ENCODE measurements at places on chromosomes 16 and 17.

DNA sequence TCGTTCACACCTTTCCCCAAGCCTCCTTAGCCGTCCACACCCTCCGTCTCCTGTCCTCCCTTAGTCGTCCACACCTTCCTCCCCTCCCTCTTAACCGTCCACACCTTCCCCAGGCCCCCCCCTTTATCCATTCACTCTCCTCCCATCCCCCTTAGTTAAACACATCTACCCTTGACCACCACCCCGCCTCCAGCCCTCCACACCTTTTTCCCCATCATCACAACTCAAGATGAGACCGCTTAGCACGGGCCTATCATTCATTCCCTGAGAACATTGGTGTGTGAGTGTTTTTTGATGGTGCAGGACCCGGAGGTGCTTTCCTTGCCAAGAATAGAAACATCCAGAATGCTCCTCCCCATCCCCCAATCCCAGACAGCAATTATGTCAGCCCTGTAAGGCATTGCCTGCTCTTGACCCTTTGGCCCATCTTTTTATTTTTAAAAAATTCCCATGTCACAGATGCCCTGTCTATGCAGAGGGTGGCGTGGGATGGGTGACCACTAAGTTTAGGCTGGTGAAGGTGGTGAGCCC is 1.4 kb downstream of the TENT4B start:
- peak; percentile 54 for DNase-seq

- no peak for DNase-seq
These were observed 648.5 kb upstream of the RBFOX1 start for GRCh38 chr16:6684076-6684673.

DNA sequence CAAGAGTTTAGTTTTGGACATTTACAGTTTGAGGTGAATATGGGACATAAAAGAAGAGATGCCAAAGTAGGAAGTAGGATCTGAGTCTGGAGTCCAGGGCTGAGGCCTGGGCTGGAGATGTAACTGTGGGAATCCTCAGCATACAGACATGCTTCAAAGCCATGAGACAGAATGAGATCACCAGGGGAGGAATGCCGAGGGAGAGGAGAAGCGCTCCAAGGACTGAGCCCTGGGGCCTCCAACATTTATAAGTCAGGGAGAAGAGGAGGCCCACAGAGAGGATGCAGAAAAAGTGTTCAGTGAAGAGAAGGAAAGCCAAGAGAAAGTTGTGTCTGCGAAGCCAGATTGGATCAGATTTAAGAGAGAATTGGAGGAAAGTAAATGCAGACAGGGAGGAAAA is 277.5 kb upstream of the MYOCD start:
- DNase-seq, result no peak

DNA sequence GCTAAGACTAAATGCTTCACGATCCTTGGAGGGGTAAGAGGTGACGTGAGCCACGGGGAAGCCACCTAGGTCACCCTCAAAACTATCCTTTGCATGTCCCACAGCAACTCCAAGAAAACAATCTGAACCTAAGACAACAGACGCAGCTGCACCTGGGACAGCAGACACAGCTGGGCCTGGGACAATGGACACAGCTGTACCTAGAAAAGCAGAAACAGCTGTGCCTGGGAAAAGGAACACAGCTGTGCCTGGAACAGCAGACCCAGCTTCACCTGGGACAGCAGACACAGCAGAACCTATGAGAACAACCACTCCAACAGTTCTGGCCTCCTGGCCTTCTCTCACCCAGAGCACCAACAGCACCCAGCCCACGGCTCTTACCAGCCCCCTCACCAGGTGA is 11.7 kb upstream of the CD300LD start:
- DNase-seq, result no peak

DNA sequence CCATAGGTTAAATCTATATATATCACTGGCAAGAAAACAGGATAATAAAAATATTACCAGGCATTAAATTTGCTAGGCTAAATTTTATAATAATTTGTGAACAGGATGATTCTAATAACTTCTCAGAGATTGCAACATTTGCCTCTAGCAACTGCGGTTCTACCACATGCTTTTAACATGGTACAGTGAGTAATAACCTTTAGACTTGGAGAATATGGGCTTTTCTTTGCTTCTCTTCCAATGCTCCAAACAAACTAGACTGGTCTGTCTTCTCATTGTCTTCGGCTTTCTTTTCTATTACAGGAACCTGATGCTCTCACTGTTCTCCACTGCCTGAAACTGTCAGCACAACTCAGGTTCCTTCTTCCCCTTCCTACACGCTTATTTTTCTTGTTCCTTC is 80.6 kb downstream of the CA4 start:
- DNase-seq, result no peak

DNA sequence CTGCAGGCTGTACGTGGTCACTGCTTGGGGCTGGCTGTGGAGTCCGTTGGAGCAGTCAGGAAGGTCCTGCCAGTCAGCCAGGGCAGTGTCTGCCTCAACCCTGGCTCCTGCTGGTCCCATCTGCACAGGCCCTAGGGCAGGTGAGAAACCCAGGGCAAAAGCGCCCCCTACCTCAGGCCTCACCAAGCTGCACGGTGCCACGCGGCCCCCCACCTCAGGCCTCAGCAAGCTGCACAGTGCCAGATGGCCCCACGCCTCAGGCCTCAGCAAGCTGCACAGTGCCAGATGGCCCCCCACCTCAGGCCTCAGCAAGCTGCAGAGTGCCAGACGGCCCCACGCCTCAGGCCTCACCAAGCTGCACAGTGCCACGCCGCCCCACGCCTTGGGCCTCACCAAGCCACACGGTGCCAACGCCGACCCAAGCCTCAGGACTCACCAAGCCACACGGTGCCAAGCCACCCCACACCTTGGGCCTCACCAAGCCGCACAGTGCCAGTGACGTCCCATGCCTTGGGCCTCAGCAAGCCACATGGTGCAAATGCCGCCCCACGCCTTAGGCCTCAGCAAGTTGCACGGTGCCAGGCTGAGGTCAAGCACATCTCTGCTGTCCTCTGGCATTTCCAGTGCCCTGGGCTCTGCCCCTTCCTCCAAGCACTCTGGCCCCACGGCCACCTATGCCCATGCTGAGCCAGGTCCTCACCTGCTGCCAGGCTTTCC is 5.5 kb downstream of the TMEM204 start:
- DNase-seq, result peak; percentile 72

- no peak for DNase-seq
These were observed 43.1 kb downstream of the TBX4 start for GRCh38 chr17:61495161-61495857.

- DNase-seq, result no peak
These were observed 169.8 kb downstream of the AATF start for GRCh38 chr17:37118366-37119137.

- DNase-seq, result no peak
These were observed 147.9 kb downstream of the MAF start for GRCh38 chr16:79452671-79453070.

DNA sequence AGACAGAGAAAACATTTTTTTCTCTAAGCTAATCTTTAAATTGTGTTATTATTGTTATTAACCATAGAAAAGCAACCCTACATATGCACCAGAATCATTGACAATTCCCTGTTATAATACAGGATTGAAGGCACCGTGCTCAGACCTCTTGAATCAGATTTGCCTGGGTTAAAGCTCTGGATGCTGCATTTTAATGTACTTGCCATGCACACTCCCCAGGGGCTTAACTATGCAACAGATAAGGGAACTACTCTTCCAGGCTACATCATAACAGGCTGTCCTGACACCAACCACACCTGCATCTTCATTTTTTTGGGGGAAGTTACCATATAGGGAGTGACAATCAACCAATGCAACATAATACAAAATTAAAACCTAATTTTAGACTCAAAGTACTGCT is 1187.6 kb upstream of the CDH8 start:
- DNase-seq, result no peak

DNA sequence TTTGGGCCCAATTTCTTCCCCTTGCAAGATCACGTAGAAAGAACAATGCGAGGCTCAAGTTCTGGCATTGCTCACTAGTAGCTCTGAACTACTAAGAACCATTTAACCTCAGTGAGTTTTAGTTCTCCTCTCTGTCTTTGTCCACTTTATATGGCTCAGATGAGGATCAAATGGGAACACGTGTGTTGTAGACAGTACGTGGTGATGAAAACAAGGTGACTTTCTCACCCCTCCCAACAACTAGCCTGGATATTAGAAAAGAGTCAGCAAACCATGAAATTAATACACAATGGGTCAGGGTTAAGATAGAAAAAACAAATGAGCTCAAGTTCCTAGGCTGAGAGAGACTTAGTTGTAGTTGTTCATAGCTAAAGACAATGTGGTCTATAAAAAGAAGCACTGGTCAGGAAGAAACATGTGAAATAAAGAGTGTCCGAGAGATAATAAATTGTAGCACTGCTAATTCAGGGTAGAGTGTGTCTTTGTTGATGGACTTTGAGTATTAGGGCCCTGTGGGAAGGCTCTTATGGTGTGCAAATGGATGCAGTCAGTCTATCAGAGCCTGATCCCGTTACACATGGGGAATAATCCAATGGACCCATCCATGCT is 417.0 kb downstream of the HAPSTR1 start:
- no peak for DNase-seq

GRCh38 chr16:65244787-65245186 is 122.9 kb upstream of the CDH11 start:
- DNase-seq, result no peak

DNA sequence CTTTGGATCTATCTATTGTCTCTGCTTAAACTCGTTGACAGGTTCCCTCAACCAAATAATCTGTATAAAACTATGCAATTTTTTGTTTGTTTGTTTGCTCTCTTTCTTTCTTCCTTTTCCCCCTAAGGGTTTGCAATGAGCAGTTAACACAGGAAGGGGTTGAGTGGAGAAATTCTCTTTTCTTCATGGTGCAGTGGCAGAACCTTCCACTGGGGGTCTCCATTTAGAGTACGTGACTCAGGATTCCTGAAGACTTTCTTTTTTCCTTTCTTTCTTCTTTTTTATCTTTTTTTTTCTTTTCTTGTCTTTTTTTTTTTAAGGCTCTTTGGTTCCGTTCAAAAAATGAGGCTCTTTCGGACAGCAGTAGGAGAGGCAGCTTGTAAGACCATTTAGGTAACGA is 19.5 kb upstream of the RBFOX1 start:
- no peak for DNase-seq

DNA sequence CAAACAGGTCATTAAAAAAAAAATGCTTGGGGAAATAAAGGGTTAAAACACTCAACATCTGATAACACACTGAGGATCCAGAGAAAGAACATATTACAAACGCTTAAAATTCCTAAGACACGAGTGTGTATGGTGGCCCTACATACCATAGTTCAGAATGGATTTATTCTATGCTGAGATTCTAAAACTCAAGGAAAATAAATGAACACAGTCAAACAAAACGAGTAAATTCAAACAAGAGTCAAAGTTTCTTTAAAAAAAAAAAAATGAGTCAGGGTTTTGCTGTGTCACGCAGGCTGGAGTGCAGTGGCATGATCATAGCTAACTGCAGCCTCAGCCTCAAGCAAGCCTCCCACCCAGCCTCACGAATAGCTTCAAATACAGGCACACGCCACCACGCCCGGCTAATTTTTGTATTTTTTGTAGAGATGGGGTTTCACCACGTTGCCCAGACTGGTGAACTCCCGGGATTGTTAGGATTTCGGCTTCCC is 17.4 kb downstream of the CRK start:
- no peak for DNase-seq

DNA sequence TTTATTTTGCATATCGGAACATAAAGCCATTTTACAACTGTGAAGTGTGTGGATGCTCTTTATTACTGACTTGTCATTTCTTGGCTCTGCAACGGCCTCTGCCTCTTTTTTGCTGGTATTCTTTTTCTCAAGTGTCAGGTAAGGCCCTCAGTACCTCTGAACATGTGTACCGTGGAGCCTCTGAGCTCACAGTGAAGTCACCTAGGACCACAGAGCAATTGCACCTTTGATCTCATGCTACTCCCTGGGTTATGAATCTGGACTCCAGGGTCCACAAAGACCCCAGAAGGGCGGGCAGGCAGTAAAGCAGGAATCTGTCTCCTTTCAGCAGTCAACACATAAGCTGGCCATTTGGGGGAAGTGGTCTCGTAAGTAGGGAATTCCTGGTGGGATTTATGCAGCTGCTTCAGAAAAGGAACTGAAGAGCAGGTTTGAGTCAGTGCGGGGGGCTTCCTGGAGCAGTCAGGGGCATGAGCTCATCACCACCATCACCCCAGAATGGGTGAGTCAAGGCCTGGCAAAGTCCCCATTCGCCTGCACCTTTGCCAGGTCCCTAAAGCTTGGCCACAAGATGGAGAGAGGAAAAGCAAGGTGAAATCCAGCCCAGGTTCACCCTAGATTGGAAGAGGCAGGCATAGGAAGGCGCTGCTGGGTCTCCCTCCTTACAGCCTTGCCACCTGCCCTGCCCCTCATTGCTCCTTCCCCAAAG is 33.0 kb downstream of the TBX4 start:
- no peak for DNase-seq

DNA sequence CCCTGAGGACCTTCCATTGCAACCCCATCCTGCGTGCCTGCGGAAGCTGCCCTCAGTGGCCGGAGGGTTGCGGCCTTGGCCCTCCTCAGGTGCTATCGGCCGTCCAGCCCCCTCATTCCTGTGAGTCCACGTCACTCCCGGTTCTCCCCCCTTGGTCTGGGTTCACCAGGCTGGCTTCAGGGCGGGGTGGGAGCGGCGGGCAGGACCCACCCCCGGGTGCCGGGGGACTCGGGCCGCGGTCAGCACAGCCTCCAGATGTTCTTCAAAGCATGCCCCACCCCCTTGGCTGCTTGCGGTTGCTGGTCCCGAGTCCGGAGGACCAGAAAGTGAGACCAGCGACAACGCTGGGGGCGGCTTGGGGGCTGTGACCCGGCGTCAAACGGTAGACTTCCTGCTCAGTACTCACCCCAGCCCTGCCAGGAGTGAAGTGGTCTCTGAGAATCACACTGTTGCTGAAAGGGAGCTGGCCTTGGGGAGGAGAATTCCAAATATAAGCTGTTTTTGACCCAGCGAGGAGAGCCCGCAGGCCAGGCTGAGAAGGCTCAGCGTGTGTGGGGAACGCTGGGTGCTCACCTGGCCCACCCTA is 4.5 kb downstream of the ZNF469 start:
- DNase-seq, result no peak

GRCh38 chr16:17930280-17930679 is 406.3 kb downstream of the NPIPA8 start:
- DNase-seq, result no peak

DNA sequence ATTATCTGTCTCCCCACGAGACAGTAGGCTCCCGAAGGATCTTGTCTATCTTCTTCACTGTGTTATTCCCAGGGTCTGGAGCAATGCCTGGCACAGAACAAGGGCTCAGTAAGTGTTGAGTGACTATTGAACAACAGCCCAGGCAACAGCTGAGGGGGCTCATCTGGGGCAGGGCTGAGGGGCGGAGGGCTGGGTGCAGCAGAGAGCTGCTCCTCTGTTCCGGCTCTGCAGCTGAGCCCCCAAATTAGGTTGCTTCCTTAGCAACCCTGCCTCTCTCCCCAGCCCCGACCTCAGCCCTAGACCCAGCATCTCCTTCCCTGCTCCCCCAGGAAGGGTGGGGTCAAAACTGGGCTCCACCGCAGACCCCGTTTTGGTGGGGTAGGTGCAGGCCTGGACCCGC is 32.2 kb downstream of the ITGAE start:
- DNase-seq, result no peak

- DNase-seq, result no peak
These were observed 113.6 kb downstream of the SNX29 start for GRCh38 chr16:12090151-12090530.
